ENCODE measurements at places on chromosomes 5 and 9.

DNA sequence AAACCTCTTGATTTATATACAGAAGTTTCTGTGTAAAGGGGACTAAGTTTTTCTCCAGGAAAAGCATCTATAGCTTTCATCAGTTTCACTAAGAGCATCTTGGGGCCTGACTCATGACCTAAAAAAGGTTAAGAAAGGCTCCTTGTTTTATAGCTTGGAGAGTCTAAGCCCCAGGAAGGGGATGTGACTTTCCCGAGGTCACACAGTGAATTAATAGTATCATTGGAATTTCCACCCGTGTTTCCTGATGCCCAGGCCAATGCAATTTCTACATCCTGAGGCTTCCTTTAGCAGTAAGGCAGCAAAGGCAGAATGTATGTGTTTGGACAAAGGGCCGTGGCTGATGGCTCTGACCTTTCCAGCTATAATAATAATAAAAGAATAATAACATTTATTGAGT is 8.6 kb downstream of the MORN5 start:
- no peak for DNase-seq

DNA sequence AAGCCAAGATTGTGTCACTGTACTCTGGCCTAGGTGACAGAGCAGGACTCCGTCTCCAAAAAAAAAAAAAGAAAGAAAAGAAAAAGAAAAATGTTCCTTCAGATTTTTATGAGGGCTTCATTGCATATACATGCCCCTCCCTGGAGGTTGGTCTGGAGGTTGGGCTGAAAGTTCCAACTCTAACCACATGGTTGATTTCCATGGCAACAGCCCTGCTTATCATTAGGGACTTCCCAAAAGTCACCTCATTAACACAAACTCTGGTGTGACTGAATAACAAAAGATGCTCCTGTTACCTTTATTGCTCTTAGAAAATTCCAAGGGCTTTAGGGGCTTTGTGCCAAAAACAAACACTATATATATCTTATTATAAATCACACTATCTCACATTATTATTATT is 113.8 kb downstream of the TMC1 start:
- no peak for DNase-seq

- no peak for DNase-seq
These were observed 35.3 kb downstream of the HNRNPH1 start for GRCh38 chr5:179588166-179588565.

DNA sequence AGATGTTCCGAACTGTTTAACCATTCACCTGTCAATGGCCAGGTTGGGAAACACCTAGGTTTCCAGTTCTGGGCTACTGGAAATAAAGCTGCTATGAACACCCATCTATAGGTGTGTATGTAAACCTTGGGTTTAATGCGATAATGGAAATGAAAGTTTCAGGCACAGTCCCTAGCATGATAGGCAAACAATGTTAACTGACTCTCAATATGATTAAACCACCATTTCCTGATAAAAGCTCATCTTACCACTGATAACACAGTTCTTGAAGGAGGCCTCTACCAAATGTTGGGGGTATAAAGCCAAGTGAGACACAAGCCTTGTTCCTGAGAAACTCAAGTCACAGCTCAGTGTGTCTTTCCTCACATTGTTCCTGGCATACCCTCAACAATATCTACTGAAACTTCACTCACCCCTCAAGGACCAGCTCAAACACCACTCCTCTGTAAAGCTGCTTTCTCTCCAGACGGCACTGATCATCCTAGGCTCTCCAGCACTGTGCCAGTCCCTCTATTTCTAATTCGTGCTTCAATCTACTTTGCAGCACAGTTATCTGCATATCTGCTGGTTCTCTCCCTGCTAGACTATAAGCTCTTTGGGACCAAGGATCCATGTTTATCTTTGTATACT is 15.8 kb downstream of the RAB14 start:
- DNase-seq: no peak

DNA sequence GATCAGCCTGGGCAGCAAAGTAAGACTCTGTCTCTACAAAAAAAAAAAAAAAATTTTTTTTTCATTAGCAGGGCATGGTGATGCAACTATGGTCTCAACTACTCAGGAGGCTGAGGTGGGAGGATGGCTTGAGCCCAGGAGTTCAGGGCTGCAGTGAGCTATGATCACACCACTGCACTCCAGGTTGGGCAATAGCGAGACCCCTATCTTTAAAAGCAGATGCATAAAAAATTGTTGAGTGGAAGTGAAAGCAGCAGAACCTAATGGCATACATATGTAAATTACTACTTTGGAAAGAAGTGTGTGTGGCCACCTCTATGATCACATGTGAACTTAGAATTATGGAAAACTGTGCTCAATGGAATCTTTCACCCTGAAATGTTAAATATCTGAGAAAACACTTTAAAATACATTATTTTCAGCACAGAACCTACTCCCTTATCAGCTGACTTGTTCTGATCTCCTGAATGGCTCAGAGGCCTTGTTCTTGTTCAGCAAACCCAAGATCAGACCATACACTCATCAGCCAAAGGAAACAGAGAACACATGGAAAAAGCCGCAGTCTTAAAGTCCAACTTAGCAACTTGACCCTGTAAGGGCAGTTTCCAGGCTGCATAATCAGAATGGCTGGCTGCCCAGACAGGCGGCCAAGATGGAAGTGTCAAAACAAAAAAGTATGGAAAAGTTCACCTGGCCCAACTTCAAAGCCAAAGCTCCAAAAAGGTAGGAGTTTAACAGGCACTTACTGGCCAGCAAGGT is 56.5 kb downstream of the SIL1 start:
- no peak for DNase-seq

GRCh38 chr9:21265421-21266189 is 25.8 kb upstream of the IFNA14 start:
- no peak for DNase-seq

DNA sequence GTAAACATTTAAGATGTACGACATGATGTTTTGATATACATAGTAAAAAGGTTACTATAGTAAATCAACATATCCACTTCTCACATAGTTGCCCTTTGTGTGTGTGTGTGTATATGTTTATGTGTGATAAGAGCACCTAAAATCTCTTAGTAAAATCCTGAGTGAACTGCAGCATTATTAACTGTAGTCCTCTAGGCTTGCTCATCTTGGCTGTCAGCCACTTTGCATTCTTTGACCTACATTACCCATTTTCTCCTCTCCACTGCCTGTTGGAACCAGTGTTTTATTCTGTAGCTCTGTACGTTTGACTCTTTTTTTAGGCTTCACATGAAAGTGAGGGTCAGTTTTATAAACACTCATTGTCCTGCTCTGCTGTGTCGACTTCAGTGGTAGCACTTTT is 24.4 kb downstream of the C5orf22 start:
- no peak for DNase-seq

GRCh38 chr9:98173181-98173580 is 19.3 kb downstream of the CORO2A start:
- DNase-seq: no peak

GRCh38 chr9:106076711-106077110 is 382.4 kb downstream of the TMEM38B start:
- no peak for DNase-seq

GRCh38 chr5:10454591-10455276 is 13.1 kb downstream of the ROPN1L start:
- DNase-seq: no peak

DNA sequence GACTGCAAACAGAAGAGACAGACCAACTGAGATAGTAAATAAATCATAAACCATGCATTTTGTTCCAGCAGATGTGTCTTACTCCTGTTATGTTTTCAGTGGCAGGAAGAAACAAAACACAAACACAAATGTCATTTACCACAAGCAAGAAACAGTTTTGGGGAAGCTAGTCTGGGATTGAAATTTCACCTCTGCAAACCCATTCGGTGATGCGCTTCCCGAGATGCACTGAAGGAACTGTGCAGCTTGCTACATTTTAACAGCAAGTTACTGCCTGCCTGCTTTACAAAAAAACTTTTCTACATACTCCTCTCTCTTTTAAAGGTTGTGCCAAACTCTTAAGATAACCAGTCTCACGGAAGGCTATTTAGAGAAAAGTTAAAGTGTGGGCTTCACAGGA is 3.2 kb downstream of the MACROH2A1 start:
- DNase-seq: no peak

- no peak for DNase-seq
These were observed 12.8 kb upstream of the MAN2A1 start for GRCh38 chr5:109676920-109677319.

- no peak for DNase-seq
These were observed 168.0 kb upstream of the RGMB start for GRCh38 chr5:98605426-98605825.

DNA sequence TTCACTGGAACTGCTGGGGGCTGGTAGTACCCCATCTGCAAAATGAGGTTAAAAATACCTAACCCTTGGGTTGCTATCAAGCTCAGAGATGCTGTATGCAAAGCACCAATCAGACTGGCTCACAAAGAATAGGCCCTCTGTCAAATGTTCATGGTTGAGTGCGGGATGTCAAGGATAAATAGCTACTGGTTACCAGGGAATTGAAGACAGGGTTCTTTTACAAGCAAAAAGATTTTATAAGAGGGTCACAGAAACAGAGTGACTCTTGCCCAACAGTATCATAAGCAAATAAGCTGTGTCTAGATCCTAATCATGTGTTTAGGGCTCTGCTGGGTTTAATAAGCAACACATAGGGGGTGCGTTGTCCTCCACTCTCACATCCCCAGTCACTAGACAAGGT is 11.9 kb downstream of the SYK start:
- DNase-seq: no peak

- no peak for DNase-seq
These were observed 221.0 kb upstream of the KLF4 start for GRCh38 chr9:107710546-107710945.

GRCh38 chr9:129909851-129910250 is 74.6 kb downstream of the USP20 start:
- no peak for DNase-seq

- DNase-seq: no peak
These were observed 108.8 kb downstream of the PDE8B start for GRCh38 chr5:77319117-77319804.

DNA sequence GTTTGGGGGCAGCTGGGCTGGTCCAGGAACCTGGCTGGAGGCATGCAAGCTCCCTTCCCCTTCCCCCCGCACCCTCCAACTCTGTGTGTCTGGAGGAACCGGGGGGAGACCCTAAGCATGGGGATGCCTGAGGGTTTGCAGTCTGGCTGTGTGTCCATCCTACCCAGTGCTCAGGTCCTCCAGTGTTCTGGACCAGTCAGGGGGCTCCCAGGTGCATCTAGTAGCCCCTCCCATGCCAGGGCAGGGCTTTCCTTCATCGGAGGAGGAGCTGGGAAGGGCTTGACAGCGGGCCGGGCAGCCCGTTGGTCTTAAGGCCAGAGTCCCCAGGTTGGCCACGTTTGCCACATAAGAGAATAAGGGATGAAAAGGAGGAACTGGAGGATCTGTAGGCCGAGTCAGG is 62.6 kb upstream of the IGFBPL1 start:
- no peak for DNase-seq

DNA sequence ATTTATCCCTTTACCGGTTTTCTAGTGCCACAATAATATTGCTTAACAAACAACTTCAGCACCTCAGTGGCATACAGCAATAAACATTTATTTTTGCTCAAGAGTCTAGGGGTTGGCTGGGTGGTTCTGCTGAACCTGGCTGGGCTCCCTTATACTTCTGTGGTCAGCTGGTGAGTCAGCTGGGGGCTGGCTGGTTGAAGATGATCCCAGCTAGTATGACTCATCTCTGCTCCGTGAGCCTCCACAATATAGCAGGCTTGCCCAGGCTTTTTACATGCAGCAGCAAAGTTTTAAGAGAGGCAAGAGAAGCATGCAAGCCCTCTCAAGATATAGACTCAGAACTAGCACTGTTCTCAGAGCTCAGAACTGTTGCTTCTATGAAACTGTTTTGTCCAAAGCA is 523.5 kb upstream of the CLINT1 start:
- no peak for DNase-seq
